NCI-H146 (cell line): ENCODE measurements at places on chromosomes 7 and 10.

DNA sequence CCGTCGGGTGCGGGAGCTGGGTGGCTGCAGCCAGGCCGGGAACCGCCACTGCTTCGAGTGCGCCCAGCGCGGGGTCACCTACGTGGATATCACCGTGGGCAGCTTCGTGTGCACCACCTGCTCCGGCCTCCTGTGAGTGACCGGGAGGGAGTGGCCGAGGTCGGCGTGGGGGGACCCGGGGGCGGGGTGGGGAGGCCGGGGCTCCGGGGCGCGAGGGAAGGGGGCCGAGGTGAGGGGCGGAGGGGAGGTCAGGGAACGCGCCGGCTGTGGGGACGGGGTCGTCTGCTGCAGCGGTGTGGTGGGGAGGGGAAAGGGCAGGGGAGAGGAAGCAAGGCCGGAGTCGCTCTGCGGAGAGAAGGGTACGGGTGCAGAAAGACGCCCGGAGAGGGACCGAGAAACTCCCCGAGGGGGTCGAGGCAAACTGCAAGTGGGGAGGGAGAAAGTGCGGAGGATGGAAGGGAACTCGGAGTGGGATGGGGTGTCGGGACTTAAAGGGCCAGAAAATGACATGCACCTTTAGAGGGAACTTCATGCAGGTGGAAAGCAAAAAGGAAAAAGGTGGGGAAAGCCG, 518 bp downstream of the AGFG2 start:
- DNase-seq: peak; percentile 66

GRCh38 chr7:159097661-159098423, 46.8 kb downstream of the VIPR2 start:
- DNase-seq: no peak

GRCh38 chr10:69936091-69936490, 116.6 kb upstream of the MACROH2A2 start:
- DNase-seq: peak; percentile 13

GRCh38 chr7:110291430-110291829, 799.5 kb upstream of the LRRN3 start:
- no peak for DNase-seq

- DNase-seq: no peak
Measured at GRCh38 chr7:108375668-108376067, 80.6 kb downstream of the NRCAM start.

DNA sequence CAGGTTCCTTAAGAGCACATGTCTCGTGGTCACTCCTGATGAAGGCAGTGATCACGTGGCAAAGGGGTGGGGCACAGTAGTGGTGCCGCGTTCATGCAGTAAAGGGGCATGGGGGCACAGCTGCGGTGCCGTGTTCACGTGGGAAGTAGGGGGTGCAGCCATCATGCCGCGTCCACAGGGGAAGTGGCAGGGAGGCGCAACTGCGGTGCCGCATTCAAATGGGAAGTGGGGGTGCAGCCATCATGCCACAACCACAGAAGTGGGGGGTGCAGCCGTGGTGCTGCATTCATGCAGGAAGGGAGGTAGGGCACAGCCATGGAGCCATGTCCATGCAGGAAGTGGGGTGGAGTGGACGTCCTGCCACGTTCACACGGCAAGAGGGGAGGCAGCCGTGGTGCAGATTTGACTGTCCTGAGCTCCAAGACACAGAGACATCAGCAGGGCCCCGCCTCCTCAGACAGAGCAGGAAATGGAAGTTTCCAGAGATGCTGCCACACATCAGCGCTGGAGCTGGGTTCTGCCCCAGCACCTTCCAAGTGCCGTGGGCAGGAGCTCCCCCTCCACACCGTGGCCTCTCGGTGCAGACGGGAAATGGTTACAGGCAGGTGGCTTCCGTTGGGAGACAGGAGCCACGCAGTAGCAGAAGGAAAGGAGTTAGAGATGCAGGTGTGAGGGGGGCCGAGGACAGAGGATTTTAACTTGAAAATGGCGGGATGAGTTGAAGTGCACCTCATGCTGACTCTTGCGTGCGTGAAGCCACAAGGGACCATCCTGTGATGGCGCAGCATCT, 95.0 kb upstream of the DDC start:
- no peak for DNase-seq

DNA sequence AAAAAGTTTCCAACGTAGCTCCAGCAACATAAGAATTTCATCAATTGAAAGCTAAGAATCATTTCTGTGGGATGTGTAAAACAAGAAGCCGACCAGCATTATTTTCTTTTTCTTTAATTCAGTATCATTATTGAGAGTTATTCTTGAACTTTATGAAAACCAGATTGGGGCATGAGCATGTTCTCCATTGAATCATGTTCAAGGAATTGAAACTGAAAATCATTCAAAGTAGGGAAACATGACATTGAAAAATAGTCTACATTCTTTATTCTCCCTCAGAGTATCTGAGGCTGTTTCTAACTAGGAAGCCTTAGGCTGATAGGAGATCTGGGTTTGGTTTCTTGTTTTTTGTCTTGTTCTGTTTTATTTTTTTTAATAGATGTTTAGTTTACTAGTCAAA, 253.7 kb downstream of the DYNC1I1 start:
- no peak for DNase-seq

GRCh38 chr7:158236400-158236799, 351.2 kb downstream of the PTPRN2 start:
- DNase-seq: no peak

DNA sequence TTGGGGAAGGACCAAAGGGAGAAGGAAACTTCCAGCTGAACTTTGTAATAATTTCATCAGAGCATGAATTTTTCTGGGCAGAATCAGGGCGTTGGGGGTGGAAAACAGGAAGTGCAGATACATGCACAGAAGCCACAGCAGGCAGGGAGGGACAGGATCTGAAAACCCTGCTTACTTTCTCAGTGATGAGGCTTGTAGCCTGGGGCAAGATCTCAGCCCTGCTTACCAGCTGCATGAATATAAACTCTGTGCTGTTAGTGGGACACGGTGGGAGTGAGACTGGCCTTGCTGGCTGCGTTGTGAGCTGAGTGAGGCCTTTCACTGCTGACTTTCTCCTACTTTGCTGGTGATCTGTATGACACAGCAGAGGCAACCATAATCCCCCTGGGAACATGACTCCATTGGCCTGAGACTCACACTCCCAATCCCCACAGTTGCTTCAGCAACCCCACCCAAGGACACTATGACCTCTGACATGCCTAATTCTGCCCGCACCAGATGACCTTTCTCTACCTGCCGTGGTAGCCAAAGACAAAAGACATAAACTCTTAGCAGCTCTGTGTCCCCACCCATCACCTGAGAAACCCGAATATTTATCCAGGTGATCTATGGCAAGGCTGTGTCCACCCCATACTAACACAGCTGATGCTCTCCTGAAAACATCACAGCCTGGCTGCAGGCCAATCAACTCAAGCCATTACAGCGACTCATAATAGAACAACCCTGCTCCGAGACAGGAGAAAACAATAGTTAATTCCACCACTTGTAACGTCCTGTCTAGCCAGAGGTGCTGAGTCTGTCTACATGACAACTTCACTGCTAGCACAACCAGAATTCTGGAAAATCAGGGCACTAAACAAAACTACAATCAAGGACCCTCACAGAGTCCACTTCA, 190.7 kb upstream of the CHRM2 start:
- no peak for DNase-seq

GRCh38 chr10:124672181-124672638, 72.0 kb downstream of the FAM53B start:
- DNase-seq: no peak

- no peak for DNase-seq
Measured at GRCh38 chr7:91067242-91067641, 197.0 kb upstream of the FZD1 start.

GRCh38 chr10:82409671-82410070, 534.7 kb downstream of the NRG3 start:
- DNase-seq: no peak

- no peak for DNase-seq
Measured at GRCh38 chr7:43572516-43573049, 10.3 kb upstream of the STK17A start.

- no peak for DNase-seq
Measured at GRCh38 chr10:49364747-49365146, 31.1 kb downstream of the DRGX start.

DNA sequence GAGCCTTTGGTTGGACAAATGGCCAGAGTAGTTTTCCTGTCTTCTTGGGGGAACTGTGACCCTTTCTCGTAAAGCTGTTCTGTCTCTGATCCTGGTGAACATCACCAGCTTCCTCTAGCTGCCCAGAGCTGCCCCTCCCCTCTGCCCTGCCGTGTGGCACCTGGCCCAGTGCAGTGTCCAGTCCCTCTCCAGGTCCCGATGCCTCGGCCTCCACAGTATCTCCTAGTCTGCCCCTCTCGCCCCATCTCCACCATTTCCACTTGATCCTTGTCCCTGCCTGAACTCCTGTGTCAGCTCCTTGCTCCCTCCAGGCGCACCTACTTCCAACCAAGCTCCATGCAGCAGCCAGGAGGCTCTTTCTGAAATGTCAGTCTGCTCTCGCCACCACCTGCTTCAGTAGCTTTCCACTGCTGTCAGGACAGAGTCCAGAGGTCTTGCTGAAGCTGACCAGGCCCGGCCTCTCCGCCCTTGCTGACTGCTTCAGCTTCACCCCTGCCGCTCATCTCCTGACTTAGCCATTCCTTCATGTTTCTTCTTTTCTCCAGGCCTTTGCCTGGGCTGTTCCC, 133.6 kb downstream of the GRK5 start:
- DNase-seq: no peak

DNA sequence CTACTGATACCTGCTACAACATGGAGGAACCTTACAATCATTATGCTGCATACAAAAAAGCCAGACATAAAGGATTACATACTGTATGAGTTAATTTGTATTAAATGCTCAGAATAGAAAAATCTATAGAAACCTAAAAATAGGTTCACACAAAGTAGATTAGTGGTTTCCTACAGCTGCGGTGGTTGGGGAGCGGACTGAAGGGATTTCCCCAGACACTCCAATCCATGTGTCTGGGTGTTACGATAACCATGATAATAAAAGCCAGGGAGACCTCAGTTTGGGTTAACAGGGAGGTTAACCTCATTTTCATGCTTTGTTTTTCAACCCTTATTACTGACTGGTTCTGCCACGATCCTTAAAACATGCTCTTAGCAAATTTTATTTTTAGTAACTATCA, 355.9 kb downstream of the KCNMA1 start:
- no peak for DNase-seq

GRCh38 chr7:116229366-116229765, 19.0 kb downstream of the TES start:
- no peak for DNase-seq

GRCh38 chr10:19952224-19953010, 136.2 kb downstream of the PLXDC2 start:
- no peak for DNase-seq

DNA sequence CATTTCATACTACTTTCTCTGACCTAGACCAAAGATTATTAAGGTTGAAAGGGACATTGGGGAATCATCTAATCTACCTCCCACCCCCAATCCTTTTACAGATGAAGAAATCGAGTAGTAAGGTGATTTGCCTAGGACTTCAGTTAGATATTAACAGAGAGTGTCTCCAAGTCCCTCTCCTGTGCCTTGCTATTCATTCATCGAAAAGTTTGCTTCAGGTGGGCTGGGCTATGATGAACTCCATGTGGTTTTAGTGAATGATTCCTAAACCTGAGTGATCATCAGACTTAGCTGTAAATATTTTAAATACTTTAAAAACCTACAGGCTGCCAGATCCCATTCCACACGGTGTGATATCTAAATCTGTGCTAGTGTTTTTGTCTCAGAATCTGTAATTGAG, 259.4 kb upstream of the SORCS1 start:
- no peak for DNase-seq

- no peak for DNase-seq
Measured at GRCh38 chr10:59700709-59701108, 8.9 kb downstream of the SLC16A9 start.

DNA sequence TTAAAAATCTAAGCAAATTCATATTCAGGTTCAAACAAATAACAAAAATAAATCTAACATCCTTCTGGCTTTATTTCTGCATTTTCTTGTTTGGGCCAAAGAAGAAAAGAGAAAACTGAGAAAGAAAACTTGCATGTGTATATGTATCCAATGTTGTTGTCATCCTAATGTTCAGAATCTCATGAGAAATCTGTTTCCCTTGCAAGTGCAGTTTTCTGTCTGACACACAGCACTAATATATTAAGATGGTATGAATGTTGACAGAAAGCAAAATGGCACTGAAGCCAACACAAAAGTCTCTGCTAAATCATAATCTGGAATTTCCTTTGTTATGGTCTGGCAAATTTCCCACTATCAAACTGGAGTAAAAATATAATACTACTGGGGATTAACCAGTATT, 235.9 kb downstream of the HGF start:
- DNase-seq: no peak

DNA sequence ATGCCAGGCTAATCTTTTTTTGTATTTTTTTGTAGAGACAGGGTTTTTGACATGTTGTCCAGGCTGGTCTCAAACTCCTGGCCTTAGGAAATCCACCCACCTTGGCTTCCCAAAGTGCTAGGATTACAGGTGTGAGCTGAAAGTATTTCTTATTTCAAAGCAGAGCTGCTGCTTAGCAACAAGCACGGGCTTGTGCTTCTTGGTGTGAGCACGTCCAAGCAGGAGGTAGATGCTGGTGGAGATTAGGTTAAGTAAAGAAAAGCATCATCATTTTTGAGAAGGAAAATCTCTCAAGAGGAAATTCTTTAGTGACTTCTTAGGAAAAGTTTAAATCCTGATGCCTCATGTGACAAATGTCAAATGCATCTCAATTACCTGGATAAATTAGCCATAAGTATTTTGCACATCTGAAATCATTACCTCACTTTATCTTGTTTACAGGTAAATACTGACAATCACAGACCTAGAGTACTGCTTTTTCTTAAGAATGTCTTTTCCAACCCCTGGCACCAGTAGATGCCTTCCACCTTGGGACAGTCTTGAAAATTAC, 431.8 kb upstream of the FZD8 start:
- no peak for DNase-seq

GRCh38 chr7:31123726-31124125, 71.6 kb downstream of the ADCYAP1R1 start:
- DNase-seq: no peak

GRCh38 chr10:16646181-16647059, 124.7 kb upstream of the C1QL3 start:
- no peak for DNase-seq

DNA sequence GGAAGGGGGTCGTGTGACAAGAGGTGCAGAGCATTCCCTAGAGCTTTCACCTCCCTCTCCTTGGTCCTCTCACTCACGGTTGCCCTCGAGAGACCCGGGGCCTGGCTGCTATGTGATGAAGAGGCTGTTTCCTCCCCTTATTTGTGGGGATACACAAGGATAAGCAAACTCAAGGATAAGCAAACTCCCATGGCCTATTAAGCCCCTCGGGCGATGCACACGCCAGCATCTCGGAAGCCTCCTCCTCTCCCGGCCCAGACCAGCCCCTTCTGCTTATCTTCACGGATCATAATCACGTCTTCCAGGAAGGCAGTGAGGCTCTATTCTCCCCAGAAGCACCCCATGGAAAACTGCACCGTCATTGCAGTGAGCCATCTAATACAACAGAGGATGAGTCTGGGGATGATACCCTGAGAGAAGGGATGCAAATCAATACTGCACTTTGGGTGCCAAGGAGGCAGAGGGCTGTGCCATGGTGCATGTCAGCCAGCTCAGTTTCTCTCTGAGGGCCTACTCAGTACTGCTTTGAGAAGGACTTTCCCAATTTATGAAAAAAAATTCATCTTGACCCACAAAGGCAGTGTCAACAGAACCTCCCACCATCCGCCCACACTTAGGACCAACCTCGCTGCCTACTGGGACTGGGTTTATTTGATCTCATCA, 22.2 kb downstream of the TMEM273 start:
- no peak for DNase-seq
